Endothelial cell (in vitro differentiated cells): ENCODE measurements at places on chromosomes 11 and 22.

DNA sequence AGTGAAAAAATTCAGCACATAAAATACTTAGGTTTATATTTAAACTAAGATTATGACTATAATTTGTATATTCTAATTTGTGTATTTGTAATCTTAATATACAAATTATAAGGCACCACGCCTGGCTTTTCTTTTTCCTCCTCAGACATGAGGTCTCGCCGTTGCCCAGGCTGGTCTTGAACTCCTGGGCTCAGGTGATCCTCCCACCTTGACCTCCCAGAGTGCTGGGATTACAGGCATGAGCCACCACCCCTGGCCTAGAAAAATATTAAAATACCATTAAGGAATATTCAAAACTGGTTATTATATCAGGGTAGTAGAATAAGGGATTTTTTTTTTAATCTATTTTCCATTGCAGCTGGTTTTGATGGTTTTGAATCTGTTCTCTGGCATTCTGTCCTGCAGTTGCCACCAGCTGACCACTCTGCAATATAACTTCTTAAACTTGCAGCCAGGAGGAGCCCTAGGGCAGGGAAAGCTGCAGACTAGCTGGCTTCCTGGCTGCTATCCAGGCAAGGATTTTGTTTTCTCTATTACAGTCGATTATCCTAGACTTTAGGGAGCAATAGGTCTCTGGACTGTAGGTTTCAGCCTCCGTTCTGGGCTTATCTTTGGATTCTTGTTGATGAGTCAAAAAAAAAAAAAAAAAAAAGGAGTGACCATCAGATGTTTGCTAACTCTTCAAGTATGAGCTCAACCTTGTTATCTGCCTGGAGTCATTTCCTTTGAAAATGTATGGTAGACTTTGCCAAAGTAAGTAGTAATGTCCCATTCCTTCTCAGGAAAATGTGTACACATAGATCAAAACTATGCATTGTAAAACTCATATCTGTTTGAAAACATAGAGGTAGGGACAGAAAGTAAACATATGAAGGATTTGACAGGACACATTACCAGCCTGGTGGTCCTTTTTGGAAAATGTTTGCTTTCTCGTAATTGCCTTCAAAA lies 13.2 kb downstream of the POLA2 start:
- DNase-seq: peak; percentile 75

DNA sequence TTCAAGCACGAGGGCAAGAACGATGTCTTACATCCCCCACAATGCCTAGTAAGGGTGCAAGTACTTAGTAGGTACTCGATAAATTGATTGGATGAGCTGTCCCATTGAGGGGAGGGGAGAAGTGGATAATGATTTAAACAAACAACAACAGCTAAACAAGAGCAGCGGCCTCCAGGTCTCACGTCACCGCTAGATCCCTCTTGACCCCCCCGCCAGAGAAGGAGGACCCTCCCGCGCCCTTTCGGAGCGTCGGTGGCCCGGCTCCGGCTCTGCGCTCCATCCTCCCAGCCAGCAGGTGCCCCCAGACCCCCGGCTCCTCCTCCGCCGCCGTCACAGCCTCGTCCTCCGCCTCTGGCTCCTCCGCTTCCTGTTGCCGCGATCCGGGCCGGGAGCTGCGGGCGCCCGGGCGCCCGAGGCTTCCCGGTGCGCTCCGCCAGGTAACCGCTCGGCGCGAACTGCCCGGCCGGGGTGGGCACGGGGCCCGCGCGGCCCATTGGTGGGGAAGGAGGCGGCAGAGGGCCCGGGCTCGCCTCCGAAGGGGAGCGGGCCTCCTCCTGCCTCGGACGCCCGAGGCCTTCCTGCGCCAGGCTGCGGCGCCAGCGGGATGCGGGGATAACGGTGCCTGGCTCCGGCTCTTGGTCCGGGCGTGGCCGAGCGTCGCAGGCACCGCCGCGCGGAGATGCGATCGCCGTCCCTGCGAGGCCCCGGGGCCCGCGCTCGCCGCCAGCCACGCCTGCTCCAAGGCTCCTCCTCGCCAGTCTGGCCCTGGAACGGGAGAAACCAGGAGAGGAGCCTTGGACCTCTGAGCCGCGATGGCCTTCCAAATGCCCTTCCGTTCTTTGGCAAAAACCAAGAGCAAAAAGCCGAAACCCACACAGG lies at the start of gene TLCD5:
Gene TLCD5 (plus strand): TSS at position 368 of the 879 bp plus-strand sequence. CDS start 2,143 bp downstream, outside the sequence.
- peak; percentile 82 for DNase-seq

DNA sequence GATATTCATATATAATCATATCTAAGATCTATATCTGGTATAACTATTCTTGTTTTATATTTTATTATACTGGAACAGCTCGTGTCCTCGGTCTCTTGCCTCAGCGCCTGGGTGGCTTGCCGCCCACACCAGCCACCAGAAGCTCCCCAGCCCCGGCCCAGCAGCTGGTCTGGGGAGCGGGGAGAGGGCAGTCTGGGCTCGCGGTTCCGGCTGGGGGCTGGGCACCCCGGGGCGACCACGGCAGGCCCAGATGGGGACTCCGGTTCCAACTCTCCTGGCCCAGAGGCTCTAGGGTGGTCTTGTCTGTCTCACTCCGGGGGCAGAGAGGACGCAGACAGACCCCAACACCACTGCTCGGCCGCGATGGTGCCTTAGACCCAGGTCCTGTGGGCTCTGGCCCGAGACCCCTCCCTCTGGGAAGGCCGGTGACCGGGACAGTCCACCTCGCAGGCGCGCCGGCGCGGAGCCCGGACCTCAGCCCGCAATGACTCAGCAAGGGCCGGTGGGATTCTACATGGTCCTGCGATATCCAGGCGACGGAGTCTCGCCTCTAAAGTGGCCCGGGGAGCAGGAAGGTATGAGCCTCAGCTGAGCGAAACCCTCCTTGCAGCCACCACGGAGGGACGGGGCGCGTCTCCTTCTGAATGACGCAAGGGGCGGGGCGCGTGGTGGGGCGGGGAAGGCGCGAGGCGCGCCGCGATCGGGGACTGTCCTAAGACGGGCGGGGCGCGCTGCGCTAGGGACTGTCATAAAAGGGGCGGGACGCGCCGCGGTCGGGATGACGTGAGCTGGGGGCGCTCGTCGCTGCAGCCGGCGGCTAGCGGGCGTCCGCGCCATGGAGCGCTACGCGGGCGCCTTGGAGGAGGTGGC lies at the start of gene DGCR6:
Gene DGCR6 (plus strand): TSS at position 781 of the 870 bp plus-strand sequence. CDS start 55 bp downstream, at position 836.
- no peak for DNase-seq

GRCh38 chr11:100731471-100731870 lies 44.4 kb downstream of the ARHGAP42 start:
- DNase-seq: no peak

DNA sequence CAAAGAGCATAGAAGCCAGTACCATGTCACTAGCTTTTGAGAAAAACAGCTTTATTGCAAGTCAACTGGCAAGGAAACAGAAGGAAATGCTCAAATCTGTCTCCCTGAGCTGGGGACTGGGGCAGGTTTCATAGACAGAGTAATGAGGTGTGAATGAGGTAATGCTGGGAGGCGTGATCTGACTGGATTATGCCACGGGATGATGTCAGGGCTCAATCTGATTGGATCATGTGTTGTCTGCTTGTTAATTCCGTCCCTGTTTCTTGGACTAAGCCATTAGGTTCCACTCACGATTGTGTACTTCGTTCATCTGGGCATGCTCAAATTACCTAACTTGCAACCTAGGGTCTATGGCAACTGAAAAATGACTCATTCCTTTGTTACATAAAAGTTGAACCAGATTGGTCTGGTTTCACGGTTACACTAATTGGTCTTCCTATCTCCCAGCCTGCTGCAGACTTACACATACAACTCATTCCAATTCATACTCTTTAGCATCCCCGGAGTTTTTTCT lies 20.2 kb upstream of the OR10A5 start:
- no peak for DNase-seq

GRCh38 chr22:47089796-47090460 lies 327.5 kb downstream of the TBC1D22A start:
- DNase-seq: no peak

GRCh38 chr11:35682230-35683173 lies 19.9 kb downstream of the TRIM44 start:
- no peak for DNase-seq

- no peak for DNase-seq
Measured at GRCh38 chr22:49760630-49761571, 66.8 kb downstream of the BRD1 start.

DNA sequence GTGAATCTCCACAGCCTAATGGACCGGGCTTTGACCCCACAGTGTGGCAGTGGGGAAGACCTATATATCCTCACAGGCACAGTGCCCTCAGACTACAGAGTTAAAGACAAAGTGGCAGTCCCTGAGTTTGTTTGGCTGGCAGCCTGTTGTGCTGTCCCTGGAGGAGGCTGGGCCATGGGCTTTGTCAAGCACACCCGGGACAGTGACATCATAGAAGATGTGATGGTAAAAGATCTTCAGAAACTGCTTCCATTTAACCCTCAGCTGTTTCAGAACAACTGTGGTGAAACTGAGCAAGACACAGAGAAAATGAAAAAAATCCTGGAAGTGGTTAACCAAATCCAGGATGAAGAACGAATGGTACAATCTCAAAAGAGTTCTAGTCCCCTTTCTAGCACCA lies 39.0 kb downstream of the ENDOD1 start:
- DNase-seq: no peak

- DNase-seq: peak; percentile 20
Measured at GRCh38 chr22:32475468-32476010, 928 bp downstream of the FBXO7 start.

- peak; percentile 61 for DNase-seq
Measured at GRCh38 chr11:128632141-128632791, 44.9 kb upstream of the ETS1 start.

DNA sequence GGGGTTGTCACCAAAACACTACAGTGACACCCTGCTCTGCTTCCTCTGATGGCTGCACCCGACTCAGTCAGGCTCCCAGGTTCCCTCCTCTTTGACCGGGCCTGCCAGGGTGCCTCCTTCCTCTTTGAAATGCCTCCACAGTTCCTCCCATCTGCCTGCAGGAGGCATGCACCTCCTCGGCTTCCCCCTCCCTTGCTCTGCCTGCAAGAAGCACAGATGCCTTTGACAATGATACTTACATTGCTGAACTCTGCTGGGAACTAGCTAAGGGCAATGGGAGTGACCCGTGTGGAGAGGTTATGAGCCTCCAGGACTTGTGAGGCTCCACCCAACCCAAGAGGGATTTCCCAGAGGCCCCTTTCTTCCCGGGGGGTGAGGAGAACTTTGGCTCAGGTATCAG lies 674.1 kb downstream of the OPCML start:
- DNase-seq: peak; percentile 20

GRCh38 chr11:83235825-83236224 lies 42.3 kb downstream of the ANKRD42 start:
- no peak for DNase-seq

DNA sequence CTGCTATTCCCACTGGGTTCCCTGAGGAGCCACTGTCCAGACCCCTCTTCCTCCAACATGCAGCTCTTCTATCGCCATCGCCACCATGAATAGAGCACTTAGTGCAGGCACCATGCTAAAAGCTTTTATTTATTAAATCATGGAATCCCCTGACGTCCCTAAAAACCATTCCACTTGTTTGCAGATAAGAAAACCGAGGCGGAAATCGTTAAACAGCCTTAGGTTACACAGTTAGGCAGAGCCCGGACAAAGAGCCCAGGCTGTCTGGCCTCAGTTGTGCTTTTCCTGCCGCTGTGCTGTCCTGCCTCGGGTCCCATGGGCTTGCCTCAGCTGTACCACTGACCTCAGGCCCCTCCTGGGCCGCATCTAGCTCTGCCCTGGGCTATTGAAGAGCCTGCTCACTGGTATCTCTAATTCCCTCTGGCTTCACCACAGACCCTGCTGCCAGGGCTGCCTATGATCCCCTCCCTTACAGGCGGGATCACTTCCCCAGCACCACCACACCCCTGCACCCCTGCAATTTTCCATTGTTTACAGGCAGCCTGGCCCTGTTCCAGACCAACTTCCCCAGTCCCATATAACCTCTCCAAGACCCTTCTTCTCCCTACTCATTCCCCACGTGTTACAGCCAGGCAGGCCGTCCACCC lies 13.0 kb upstream of the TUB start:
- no peak for DNase-seq

- DNase-seq: no peak
Measured at GRCh38 chr11:86523738-86524619, 148.4 kb downstream of the ME3 start.

GRCh38 chr22:44577391-44578109 lies 79.5 kb upstream of the RTL6 start:
- DNase-seq: no peak
